ENCODE measurements at places on chromosomes 4 and X.

DNA sequence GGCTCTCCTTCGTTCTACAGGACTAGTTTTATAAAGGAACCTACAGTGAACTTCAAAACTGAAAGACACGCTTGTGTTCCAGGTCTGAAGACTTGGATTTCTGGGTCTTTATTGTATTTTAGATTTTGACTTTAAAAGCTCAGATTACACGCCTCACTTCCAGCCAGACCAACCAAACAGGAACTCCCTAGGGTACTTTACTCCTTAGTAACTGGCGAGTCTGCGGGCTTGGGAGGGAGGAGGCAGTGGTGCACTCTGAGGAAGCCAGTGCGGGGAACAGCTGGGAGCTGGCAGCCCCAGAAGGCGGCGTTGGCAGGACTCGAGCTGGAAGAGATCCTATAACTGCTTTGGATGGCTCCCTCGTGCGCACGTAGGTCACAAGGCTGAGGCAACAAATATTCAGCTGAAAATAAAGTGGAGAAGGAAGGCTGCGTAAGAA lies 391 bp upstream of the PHKA1 start:
- DNase-seq: no peak

- no peak for DNase-seq
Measured at GRCh38 chrX:104877504-104877903, 311.5 kb downstream of the IL1RAPL2 start.

DNA sequence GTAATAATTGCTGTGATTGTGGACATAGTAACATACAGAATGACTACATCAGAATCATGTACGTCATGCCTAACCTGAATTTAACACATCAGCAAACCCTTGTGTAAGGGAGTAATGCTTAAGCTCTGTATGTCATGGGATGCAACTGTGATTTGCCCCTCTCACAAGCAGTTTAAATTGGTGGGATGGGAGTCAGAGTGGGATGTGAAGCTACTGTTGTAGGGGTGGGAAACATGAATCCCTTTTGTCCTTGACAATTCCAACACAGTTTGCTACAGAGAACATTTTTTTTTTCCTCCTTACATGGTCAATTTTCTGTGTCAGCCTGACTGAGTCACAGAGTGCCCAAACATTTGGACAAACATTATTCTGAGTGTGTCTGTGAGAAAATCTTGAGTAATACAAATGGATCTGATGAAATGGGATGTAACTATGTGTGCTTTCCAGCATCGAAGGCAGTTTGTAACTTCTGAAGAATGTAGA lies 392.8 kb downstream of the GPM6A start:
- DNase-seq: no peak

GRCh38 chr4:154502111-154502510 lies 10.5 kb upstream of the DCHS2 start:
- no peak for DNase-seq

- no peak for DNase-seq
Measured at GRCh38 chrX:47864300-47864699, 27.6 kb downstream of the ZNF81 start.

- no peak for DNase-seq
Measured at GRCh38 chrX:19514791-19515614, at the start of gene MAP3K15. TSS of gene MAP3K15 (minus strand) at chrX:19515508. CDS start at chrX:19515261, 247 bp downstream.

- no peak for DNase-seq
Measured at GRCh38 chrX:30196322-30196721, 19.0 kb upstream of the MAGEB2 start.

DNA sequence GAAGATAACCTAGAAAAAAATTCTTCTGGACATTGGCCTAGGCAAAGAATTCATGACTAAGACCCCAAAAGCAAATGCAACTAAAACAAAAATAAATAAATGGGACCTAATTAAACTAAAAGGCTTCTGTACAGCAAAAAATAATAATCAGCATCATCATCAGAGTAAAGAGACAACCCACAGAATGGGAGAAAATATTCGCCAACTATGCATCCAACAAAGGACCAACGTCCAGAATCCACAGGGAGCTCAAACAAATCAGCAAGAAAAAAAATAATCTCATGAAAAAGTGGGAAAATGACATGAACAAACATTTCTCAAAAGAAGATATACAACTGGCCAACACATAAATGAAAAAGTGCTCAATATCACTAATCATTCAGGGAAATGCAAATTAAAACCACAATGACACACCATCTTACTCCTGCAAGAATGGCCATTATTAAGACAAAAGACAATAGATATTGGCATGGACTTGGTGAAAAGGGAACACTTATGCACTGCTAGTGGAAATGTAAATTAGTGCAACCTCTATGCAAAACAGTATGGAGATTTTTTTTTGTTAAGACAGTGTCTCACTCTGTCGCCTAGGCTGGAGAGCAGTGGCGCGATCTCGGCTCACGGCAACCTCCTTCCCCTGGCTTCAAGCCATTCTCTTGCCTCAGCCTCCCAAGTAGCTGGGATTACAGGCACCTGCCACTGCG lies 29.9 kb downstream of the ELF2 start:
- DNase-seq: no peak

GRCh38 chrX:132594129-132594528 lies 105.3 kb upstream of the MBNL3 start:
- DNase-seq: no peak

- peak; percentile 39 for DNase-seq
Measured at GRCh38 chr4:26076000-26076587, 162.1 kb downstream of the SMIM20 start.

DNA sequence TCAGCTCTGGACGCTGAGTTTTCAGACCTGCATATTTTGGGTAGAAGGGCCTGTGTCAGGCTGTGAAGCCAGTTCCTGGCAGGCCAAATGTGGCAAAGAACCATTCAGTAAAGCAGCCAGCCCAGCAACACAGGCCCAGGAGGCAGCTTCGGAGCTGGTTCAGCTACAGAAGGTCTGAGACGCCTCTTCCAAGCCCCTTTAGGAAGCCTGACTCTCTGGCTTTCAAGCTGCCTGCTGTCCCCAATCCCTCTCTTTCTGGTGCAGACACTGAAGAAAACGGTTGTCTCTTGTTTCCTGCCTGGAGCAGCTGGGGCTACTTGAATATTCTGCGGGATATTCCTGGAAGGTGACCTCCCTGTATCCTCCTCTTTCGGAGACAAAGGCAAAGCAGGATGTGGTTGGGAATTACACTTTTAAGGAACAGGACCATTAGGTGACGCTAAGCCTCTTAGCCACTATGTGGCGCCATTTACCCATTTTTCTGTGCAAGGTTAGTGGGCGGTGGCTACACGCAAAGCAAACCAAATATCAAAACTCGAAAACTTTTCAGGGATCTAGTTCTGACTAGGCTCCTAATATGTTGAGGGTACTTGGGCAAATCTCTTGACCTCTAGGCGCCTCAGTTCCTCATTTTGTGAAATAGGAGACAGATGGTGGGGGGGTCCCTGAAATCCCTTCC lies 47.2 kb upstream of the LAS1L start:
- peak; percentile 42 for DNase-seq

GRCh38 chrX:96756491-96756890 lies 71.8 kb downstream of the DIAPH2 start:
- no peak for DNase-seq

GRCh38 chr4:138199568-138200235 lies 42.4 kb downstream of the SLC7A11 start:
- no peak for DNase-seq

DNA sequence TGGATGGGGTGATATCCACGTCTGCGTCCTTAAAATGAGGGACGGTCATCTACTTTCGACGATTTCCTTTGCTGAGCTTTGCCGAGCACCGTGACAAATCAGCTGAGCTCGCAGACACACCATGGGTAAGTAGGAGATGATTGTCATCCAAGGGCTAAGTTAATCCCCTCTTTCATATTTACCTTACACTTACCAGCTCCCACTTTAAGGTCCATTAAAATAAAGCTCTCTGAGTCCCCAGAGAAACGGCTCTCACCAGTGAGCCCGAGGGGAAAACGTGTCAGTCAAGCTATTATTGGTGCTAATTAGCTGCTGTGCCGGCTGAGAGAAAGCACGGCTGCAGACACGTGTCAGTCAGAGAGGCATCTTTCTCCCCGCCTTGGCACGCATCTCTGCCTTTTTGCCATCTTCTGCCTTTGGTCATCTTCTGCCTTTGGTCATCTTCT lies 72.2 kb downstream of the CRLF2 start:
- no peak for DNase-seq

GRCh38 chrX:18924507-18925088 lies 59.3 kb downstream of the PHKA2 start:
- no peak for DNase-seq

DNA sequence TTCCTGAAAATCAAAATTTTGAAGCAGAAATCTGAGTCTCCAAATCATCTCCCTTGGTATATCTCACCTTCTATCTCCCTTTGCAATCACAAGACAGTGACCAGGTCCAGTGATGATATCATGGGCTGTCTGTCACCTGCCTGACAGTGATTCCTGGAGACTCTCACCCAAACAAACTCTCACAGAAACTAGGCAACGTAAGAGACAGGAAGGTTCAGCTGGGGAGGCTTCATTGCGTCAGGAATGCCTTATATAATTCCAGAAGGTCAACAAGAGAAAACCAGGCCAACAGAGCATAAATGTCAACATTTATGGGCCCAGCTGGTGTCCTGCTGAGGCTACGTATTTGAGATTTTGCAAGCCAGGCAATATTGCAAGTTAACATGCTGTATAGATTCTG lies 412.7 kb downstream of the KCNIP4 start:
- DNase-seq: no peak

- DNase-seq: no peak
Measured at GRCh38 chr4:68176500-68176899, 46.8 kb upstream of the TMPRSS11F start.

DNA sequence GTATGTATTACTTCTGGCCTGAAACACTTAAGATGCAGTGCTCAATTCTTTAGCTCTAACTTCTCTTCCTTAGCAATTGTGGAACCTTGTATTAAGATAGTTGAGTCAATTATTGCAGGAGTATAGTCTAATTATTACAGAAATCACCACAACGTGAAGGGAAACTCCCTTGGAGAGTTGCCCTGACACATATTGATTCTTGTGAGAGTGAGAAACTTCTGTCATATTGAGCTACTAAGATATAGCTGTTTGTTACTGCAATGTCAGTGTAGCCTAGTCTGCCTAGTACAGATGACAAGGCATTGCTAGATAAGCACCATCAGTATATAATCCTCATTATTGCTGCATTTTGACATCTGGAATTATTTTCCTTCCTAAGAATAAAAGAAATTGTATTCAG lies 82.7 kb upstream of the TEX13C start:
- DNase-seq: no peak

- no peak for DNase-seq
Measured at GRCh38 chrX:143437439-143437838, 79.8 kb downstream of the SPANXN3 start.

- DNase-seq: no peak
Measured at GRCh38 chrX:136684120-136684519, 36.2 kb downstream of the CD40LG start.

DNA sequence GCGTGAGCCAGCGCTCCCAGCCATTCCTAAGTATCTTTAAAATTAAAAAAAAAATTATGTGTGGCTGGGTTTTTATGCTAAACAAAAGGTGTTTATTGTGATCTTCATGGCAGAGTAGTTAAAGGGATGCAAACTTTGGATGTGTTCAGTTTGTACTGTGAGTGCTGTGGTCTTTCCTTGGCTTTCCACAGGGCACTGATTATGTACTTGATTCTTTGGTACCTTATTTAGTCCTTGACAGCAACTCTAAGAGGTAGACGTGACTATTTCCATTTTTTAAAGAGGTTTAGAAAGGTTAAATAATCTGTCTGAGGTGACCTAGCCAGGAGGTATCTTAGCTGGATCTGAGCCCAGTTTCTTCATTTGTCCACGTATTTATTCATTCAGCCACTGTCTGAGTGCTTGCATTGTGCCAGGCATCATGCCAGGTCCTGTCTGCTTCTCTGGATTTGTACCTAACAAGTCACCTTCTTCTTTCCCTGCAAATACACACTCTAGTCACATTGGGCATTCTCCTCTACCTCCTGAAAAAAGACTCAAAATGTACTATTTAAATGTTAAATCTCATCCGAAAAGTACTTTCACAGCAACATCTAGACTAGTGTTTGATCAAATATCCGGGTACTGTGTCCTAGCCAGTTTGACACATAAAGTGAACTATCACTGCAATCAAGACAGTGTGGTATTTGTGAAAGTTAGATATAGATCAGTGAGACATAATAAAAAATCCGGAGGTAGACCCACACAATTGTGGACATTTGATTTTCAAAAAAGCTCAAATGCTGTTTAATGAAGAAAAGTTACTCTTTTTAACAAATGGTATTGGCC lies 31.5 kb downstream of the WWC2 start:
- no peak for DNase-seq

GRCh38 chr4:106266201-106266600 lies 49.8 kb downstream of the TBCK start:
- DNase-seq: no peak

GRCh38 chr4:165537028-165537648 lies 158.3 kb downstream of the CPE start:
- DNase-seq: no peak

- no peak for DNase-seq
Measured at GRCh38 chr4:154030746-154031145, 241.9 kb upstream of the SFRP2 start.

GRCh38 chrX:149010013-149010852 lies 494.9 kb downstream of the IDS start:
- no peak for DNase-seq

GRCh38 chr4:111778543-111778942 lies 366.7 kb upstream of the FAM241A start:
- DNase-seq: no peak

DNA sequence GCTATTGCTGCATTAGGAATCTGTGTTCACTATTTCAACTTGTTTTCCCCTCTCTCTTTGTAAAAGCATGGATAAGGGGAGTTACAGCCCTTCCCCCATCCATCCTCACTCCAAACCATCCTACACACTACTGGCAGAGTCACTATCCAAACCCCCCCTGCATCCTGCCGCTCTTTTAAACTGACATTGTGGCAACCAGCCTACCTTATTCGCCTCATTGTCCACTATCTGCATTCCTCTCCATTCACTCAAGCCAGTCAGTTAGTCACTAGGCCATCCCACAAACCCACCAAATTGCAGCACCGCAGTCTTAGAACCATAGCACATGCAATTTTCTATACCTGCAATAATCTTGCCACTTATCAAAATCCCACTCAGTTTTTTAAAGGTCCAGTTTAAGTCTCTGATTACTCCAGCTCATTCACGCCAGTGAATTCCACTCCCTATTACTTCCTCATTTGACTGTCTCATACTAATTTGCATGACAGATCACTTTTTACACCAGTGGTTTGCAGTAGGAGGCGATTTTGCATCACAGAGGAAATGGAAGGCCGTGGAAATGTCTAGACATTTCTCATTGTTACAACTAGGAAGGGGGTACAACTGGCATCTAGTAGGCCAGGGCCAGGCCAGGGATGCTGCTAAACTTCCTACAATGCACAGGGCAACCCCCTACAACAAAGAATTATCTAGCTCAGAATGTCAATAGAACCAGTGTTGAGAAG lies 181.8 kb downstream of the HS6ST2 start:
- DNase-seq: no peak
